ENCODE measurements at places on chromosomes 5 and 9.

DNA sequence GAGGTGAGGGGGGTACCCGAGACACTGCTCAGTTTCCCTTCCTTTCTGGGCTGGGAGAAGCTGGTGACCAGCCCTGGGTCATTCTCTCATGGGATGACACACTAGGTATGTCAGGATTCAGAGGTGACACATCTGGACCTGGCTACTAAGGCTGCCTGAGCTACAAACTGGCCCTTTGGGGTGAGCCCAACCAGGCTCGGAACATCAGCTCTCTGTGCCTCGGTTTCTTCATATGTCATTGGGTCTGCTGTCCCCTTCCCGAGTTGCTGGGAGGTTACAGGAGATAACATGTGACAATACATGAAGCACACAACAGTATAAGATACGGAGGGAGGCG is 11.8 kb downstream of the CARD19 start:
- no peak for DNase-seq

DNA sequence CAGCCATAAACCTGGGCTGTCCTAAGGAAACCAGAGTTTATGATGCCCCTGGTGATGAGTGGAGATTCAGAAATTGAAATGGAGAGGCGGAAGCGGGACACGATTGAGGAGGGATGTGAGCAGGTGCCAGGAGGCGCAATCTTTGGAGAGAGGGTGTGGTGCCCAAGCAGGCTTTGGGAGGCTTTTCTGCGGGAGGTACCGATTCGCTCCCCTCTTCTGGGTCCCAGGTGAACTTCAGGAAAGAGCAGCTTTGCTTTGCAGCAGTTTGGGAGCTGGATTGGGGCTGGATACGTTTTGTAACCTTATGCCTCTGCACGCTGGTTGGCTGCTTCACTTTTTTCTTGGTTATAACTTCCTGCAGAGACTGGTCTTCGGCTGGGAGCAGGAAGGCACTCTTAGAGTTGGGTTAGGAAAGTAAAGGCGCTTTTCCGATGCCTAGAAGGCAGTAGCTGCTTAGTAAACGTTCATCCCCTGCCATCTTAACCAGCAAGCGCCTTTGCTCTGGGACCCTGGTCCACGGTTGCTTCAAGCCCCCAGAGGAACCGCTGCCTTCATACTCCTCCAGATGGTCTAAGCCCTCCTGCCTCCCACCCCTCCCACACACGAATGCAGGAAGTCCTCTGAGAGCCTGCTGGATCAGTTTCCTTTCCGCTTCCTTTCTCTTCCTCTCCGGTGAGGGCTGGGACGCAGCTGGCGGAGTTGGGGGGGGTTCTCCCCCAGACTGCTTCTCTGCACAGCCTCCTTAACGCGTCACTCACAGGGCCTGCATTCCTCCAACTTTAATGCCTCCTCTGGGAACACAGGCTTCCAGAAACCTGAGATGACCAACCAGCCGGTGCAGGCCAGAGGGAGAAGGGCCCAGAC is 15.2 kb upstream of the NEK6 start:
- no peak for DNase-seq

DNA sequence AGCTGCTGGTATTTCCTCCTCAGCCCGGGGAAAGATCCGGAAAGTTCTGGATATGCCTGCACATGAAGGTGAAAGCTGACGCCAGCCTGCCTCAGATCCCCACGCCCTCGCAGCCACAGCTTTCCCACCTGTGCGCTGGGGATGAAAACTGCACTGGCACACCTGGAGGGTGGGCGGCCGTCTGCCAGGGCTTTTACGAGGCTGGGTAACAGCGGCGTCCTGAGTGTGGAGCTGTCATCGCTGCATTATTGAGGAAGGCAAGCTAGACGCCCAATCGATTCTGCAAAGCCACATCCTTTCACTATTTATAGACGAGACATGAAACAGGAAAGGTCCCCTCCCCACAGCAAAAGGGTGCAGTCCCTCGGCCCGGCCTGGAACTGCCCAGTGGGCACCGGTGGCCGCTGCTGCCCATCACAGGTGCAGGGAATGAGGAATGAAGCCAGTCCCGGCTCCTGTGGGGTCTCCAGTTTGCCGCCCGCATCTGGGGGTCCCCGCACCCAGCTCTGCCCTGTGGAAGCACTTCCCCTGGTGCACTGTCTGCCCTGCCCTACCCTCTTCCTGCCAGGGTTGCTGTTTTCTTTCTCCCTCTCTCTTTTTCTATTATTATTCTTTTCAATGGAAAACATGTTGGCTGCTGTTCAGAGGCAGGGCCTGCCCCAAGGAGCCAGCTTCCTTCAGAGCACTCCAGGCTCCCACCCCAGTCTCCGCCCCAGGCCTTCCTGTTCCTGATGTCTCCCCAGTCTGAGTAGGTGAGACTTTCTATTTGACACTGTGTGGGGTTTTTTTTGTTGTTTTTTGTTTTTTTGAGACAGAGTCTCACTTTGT is 7.0 kb downstream of the NOTCH1 start:
- no peak for DNase-seq

- DNase-seq = no peak
Measured at GRCh38 chr5:69029292-69029691, 64.5 kb upstream of the SLC30A5 start.

DNA sequence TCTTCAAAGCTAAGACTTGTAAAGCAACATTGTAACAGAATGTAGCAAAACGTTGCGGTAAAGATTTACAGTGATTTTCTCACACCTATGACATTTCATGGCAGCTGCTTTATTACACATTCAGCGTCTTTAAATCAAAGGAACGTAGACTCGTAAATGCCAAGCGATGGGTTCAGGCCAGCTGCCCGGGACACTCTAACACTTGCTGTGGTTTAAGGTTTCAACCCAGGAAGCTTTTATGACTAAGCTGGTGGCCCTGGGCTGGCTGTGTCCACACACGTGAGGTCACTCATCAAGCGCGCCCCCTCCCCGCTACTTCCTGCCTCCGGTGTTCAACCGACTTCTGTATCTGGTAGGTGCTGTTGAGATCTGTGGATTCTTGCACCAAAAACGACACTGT is 2.5 kb downstream of the SLC6A18 start:
- no peak for DNase-seq

DNA sequence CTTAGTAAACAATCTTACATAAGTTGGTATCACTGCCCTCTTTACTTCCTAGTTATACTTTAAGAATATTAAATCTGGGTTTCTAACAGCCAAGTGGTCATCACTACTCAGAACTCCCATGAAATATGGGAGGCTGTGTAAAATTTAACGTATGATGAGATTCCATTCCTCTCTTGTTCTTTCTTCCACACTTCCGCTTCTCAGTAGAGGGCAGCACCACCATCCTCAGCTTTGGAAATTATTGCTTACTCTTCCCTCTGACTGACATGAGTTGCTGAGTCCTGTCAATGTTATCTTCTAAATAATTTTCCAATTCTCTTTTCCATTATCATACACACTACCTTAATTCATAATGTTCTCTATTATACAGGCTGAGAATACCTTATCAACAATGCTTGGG is 194.0 kb downstream of the RFX3 start:
- no peak for DNase-seq

DNA sequence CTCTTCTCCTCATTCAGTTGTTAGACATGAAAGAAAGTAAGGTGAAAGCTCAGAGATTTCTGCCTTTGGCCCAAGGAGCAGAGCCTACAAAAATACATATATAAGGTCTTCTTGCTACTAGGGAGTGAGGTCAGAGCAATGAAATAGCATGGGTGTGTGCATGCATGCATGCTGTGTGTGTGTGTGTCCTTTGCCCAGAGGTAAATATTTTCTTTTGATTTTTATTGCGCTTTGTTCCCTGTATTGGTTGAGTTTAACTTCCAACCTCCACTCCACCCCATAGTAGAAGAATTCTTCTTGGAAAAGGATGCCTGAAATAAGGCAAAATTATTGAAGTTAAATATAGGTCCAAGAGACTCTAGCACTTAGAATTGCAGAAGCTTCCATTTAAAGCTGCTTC is 248.0 kb upstream of the PTGER4 start:
- no peak for DNase-seq

DNA sequence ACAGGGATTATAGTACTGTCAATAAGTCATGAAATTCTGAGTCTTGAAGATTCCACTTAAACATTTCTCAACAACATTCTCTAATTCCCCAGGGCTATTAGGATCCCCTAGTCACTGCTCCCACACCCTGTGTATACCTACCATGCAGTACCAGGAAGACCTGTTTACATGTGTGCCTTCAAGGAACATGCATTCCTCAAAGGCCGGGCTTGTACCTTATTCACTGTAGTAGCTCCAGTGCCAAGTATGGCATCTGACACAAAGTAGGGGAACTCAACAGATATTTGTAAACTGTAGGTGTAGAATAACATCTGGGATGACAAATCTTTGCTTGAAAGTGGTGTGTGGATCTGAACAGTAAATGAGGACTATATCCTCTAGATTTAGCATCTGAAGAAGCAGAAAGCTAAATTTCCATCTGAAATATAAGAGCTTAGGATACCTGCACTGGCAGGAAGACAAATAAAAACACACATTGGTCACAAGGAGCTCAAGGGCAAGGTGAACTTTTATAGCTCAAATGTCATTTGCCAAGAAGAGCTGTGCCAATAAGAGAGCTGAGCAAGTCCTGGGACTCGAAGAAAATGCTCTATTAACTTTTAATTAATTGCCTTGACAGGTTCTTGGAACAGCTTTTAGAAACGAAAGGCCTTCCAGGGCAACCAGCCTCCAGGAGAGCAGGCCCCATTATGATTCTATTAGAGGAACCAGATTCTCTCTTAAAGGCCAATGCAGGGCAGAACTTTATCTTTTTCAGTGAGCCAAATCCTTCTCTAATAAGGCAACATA is 52.3 kb upstream of the MYOT start:
- DNase-seq = no peak

- peak; percentile 42 for DNase-seq
Measured at GRCh38 chr9:75130621-75131230, 42.4 kb downstream of the OSTF1 start.

DNA sequence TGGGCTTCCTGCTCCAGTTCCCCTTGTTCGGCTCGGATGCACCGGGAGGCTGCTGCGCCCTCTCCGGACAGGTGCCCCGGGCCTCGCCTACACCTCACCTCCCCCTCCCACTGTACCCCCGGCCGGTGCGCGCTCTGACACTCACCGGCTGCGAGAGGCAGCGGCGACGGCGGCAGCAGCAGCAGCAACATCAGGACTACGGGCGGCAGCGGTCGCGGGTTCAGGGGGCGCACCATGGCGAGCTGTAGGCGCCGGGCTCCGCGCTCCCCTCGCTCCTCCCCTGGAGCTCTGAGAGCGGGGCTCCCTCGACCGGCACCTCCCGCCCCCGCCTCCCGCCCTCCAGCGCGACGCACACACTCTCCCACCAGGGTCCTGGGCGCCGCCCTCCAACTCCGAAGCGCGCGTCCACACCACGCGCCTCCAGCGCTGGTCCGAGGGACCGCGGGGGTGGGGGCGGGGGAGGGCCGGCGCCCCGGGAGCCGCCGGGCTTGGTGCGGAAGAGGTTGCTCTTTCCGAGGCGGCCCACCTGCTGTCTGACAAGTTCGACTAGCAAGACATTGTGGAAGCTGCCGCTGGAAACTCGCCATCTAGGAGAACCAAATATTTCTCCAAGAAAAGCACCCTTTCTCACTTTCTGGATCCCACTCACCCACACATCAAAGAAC is at the start of gene GFRA3:
Gene GFRA3, minus strand, starts transcription at position 433 of the 665 bp plus-strand sequence. Its CDS starts 197 bp downstream, at position 236.
- DNase-seq = no peak

DNA sequence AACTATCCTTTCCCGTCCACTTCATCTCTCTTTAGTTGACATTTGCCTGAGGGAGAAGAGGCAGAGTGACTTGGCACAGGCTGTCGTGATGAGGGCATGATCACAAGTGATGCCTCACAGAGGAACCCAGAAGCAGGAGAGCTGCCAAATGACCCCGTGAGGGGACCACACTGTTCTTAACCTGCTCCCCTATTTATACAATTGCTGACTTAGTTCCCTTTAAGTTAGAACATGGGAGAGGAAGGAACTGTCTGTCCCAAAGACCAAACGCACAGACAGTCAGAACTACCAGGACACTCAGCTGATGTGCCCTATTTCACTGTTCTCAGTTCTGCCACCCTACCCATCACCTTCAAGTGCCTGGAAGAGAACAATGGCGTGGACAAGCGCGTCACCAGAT is 73.7 kb downstream of the SLC1A3 start:
- no peak for DNase-seq

DNA sequence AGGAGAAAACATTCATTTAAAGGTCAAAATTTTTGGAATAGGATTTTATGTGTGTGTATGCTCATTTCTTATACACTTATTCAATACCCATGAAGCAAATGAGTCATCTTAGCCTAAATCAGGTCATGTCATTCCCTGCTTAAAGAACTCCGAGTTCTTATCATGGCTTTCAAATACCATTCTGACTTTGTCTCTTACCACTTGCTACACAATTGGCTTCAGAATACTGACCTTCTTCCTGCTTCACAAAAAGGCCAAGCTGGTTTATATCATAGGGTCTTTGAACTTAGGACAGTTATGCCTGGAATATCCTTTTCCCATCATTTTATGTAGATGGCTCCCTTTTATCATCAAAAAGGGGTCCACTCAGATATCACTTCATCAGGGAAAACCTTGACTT is 652.2 kb upstream of the WWC1 start:
- DNase-seq = no peak

DNA sequence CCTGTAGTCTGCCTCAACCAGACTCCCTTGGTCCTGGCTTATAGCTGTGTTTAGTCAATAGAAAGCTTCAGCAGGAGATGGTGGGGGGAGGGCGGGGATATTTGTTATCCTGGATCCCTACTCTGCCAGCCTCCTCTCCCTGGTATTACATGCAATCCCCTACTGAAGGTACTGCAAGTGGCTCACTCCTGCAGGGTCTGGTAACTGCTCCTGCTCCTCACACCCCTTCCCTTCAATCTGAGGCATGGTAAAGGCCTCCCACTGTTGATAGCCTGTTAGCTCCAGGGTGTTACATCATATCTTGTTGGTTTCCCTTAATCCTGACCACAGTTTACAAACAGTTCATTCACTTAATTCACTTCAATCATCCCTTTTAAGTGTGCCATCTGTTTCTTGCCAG is 137.5 kb downstream of the AP3B1 start:
- DNase-seq = no peak

GRCh38 chr5:178325311-178325678 is 92.7 kb upstream of the PHYKPL start:
- no peak for DNase-seq

- no peak for DNase-seq
Measured at GRCh38 chr5:10323588-10324488, 16.1 kb upstream of the CMBL start.

GRCh38 chr5:170161069-170161468 is 55.4 kb downstream of the FOXI1 start:
- no peak for DNase-seq

- no peak for DNase-seq
Measured at GRCh38 chr5:109961751-109962150, 272.0 kb downstream of the MAN2A1 start.

DNA sequence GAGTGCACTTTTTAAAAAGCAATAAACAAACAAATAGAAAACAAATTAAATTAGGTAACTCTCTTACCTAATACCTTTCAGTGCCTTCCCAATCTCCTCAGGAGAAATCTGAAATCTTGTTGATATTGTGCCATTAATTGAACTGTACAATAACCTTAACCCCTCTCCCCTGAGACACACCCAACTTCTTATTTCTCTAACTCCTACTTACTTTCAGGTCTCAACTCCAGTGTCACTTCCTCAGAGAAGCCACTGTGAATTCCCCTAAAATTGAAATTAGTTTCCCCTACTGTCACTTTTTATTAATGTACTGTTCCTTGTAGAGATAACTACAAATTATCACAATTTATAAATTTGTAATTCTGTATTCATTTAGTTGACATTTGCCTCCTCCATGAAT is 295.3 kb upstream of the TNC start:
- DNase-seq = no peak

GRCh38 chr5:122314036-122314435 is 2.0 kb downstream of the SNCAIP start:
- DNase-seq = no peak

Measured in HFF-Myc (cell line).